ENCODE measurements at places on chromosomes 4 and X.

DNA sequence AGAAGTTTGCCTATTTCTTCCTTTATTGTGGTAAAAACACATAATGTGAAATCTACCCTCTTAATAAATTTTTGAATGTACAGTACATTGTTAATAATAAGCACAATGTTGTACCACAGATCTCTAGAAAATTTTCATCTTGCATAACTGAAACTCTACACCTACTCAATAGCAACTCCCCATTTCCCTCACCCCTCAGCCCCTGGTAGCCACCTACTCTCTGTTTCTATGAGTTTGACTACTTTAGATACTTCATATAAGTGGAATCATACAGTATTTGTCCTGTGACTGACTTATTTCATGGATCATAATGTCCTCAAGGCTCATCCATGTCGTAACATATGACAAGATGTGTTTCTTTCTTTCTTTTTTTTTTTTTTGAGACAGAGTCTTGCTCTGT, 446.4 kb downstream of the RPA4 start:
- DNase-seq, result no peak

DNA sequence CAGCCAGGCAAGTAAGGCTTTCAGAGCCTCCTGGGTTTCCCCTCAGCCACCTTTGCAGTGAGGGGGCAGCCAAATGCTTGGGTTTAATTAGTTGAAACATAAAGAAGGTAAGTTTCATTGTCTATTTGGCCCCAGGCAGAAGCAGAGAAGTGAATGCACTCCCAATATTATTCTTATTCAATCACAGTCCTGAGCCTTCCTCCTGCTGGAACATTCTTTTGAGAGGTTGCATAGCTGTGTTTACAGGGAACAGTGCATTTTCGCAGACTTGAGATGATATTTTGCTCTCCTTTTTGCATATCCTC, 13.9 kb downstream of the SLC2A9 start:
- DNase-seq, result no peak

DNA sequence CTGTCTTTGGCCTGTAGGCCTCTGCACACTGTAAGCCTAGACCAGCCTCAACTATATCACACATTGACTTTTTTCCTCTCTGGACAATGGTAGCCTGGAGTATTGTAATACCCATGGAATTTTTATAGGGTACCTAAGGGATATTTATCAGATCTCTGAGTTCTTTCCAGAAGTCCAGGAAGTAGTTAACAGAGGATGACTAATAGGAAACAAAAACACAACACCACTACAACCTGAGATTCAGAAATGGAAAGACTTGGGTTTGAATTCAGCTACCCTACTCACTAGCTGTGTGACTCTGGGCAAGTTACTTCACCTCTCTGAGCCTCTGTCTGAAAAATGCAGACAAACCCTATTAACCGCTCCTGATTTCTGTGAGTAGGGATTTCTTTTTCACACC, 7.7 kb upstream of the STX18 start:
- DNase-seq, result no peak

DNA sequence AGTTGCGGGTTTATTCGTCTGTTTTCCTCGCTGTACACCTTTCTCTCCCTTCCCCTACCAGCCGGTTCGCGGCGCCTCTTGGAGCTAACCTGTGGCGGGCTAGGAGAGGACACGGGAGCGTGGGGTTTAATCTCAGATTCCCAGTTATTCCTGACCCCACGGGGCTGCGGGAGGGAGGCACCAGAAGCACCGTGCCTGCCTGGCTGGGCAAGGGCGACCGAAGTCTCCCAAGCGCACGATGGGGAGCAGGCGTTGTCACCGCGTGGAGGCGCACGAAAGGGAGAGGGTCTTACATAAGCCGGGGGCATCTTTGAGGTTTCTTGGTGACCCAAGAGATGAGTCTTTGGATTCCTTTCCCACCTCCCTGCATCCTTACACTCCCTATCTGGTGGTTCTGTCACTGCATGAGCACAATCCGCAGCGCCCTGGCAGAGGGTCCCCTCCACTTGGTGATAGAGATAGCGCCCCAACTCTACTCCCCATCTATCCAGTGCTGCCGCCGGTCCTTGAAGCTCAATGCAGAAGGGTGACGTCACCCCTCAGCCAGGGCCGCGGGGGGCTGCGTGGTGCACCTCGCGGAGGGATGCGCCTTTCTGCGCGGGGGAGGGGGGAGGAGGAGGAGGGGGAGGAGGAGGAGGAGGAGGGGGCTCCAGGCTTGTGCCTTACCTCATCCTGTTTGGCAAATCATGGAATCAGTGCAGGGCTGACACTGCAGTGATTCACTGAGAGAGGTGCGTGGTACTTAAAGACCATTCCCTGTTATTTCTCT, 793 bp downstream of the TSPAN7 start:
- no peak for DNase-seq

GRCh38 chr4:86014599-86014998, 345.3 kb downstream of the MAPK10 start:
- no peak for DNase-seq

DNA sequence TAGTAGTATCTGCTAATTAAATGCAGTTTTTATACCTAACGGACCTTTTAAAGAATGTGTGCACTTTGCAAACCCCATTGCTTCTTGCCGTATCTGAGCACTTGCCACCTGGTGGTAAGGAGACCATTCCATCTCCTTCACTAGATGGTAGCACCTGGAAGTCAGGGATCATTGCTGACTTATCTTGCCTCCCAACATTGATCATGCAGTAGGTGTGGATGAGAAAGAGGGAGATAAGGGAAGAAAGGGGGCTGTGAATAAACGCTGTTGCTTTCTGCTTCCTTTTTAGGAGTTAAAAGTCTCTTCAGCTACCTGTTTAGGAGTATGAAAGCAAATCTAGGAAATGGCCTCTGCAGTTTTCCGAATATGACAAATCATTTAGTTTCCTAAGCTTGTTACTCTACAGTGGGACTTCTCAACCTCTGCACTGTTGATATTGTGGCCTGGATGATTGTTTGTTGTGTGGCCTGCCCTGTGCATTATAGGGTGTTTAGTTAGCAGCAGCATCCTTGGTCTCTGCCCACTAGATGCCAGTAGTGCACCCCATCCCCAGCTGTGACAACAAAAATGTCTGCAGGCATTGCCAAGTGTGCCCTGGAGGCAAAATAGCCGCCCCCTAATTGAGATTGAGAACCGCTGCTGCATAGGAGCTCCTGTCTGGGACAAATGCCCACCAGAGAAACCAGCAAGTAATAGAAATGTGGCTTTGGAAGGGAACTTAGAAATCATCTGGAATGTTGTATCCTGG, 38.8 kb downstream of the GAB1 start:
- DNase-seq, result no peak

- DNase-seq, result no peak
Measured at GRCh38 chrX:82676386-82676785, 831.7 kb upstream of the POU3F4 start.

- DNase-seq, result no peak
Measured at GRCh38 chr4:11730545-11730944, 301.9 kb upstream of the HS3ST1 start.

DNA sequence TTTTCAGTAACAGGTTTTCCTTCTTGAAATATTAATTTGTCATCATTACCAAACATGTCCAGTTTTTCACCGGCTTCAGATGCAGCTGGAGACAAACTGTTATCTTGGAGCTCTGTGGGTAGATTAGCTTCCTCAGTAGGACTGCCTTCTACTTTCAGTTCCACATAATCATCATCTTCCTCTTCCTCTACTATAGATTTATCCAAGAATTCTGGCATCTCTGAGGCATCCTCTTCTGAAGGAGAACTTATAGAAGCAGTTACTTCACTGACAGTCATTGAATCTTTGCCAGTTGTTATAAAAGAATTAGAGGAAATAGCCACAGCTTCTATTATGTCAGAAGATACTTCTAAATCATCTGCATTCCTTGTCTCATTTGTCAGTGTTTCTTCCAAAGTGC, 162.9 kb downstream of the LRBA start:
- DNase-seq, result no peak

DNA sequence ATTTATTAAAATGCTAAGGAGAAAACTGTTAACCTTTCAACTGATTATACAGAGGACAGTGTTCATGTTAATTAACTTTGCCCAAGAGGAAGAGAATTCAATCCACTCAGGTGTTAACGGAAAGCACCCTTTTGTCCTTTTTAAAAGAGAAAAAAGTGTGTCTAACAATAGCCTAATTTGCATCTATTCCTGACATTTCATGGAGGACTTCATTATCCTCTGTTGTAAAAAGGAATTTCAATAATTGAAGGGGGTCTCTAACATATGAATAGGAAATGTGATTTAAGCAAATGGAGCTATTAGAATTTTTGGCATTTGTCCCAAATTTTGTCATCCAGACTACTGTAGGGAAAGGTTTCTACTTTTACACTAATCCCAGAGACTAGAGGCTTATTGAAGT, 44.6 kb upstream of the GC start:
- no peak for DNase-seq

DNA sequence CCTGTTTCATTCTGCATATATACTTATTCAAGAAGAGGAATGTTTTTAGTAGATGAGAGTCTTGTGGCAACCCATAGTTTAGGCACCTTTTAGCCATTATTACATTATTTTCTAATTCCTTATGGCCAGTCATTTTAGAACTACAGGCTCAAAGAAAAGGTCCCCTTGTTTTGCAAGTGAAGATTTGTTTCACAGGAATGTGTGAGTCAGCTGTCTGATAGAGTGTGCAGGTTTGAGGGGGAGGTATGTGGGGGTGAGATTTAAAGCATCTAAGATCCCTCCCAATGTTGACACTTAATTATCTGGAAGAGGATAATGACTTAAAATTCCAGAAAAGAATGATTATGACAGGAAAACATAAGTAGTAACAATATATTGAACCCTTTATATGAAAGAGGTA, 495.6 kb downstream of the KCNIP4 start:
- DNase-seq, result no peak

DNA sequence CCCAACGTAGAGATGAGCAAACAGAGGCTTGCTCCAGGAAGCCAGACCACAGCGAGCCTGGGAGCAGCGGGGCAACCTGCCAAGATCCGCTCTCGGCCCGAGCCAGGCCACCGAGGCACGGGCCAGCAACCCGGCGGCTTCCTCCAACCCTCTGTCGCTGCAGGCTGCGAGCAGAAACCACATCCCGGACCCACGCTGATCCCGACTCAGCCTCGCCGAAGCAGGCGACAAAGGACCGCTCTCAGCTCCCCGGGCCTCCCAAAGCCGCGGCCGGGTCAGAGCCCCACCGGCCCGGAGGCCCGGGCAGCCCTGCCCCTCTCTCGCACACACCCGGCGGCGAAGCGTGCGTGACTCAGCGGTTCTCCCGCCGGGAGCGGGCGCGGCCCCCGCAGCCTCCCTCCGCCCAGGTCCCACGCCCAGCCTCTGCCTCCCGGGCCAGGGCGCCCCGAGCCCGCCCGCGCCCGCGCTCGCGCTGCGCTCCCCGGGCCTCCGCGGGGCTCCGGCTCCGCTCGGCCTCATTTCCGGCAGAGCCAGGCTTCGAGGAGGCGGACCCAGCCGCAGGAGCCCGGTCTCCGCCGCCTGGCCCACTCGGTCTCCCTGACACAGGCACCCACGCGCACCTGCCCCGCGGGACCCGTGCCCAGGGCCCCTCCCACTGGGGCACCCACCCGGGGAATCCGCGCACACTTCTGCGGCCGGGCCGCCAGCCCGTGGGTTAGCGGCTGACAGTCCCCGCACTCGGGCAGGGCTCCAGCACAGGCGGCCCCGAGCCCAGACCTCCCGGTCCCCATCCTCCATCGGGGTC, 1.7 kb downstream of the PPP2R2C start:
- peak; percentile 73 for DNase-seq

DNA sequence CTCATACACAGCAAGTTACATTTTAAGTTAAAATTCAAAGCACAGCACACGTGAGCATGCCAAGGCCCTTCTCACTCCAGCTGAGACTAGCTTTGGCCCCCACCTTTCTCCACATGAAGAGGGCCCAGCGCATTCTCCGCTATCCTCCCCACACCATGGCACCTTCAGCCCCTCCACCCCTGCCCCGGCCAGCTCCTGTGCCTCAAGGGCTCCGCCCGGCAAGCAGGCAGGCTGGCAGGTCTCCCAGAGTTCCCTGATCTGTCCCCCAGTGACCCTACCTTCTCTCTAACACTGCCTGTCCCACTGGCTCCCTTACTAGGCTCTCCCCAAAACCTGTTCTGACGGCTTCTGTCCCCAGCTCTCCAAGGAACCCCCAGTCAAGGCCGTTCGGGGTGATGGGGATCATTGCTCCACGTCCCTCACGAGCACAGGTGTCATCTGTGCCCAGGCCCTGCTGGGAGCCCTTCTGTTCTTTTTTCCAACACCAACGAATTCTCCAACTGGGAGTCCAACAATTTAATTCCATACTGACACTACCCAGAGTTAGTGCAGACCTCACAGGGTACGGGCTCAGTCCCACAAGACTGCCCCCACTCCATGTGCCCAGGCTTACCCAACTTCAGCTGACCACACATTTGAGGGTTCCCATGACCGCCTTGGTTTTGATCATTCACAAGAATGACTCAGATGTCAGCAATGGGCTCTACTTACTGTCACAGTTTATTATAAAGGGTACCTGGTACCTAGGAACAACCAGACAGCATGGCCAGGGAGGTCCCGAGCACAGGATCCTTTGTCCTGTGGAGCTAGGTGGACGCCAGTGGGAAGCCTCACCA, 4.2 kb downstream of the LETM1 start:
- DNase-seq, result no peak

- no peak for DNase-seq
Measured at GRCh38 chrX:30373479-30373878, 64.3 kb upstream of the NR0B1 start.

DNA sequence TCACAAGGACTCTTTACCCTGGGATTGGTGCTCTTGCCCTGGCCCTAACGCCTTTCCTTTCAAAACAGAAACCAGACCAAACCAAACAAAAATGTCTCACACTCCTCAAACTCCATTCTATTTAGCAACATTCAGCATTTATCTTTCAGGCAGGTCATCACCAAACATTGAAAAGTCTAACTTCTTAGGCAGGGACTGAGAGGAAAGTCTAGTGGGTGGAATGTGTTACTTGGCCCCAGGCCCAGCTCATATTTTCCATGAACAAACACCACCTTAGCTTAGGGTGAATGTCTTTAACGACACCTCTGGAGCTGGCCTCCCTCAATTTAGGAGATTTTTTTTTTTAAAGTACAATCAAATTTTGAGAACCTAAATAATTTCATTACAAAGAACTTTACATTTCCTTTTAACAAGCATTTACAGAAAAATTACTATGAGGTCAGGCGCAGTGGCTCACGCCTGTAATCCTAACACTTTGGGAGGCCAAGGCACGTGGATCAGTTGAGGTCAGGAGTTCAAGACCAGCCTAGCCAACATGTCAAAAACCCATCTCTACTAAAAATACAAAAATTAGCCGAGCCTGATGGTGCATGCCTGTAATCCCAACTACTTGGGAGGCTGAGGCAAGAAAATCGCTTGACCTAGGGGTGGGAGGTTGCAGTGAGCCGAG, 10.2 kb upstream of the N4BP2 start:
- no peak for DNase-seq

DNA sequence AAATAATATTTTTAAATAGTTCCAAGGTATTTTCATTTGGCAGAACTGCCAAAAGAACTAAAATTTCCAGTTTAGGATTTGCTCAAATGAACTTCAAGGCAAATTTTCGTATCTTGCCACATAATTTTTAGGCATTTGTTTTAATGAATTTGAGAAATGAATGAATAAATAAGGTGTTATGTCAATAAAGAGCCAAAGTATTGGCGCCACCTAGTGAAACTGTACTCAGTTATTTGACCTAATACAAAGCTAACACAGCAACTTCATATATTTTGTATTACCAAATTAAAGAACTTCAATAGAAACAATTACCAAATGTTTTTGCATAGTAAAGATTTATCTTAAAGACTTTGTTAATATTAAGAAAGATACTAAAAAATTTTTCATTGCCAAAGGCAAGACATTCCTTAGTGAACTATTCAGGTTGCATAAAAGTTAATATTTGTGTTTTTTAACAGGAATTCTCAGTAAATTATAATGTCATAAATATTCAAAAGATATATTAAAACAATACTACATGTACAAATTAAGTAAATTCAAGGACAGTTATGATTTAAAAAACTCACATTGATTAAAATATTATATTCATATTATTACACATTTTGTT, 50.3 kb downstream of the STPG2 start:
- DNase-seq, result no peak
